ENCODE measurements at places on chromosomes 11 and 22.
A peak's percentile ranks its signal among the peaks of the same experiment; 100 is the strongest.

DNA sequence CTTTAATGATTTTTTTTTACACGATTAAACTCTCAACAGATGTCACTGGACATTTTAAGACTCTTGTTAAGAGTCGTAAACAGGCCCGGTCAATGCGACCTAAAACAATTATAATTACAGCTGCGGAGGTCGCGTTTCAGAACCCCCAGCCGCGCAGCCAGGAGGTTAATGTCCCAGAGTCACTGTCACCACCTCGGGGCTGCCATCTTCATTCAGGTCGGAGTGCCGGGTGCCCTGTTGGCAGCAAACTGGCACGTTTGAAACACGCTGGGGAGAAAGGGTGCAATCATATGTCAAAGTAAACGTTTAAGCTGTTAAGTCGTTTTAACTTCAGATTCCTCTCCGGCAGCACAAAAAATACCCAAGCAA, 711 bp upstream of the PHF21B start:
- peak; percentile 34 for DNase-seq

- no peak for DNase-seq
These were observed 462.4 kb downstream of the RAB38 start for GRCh38 chr11:87712802-87713202.

DNA sequence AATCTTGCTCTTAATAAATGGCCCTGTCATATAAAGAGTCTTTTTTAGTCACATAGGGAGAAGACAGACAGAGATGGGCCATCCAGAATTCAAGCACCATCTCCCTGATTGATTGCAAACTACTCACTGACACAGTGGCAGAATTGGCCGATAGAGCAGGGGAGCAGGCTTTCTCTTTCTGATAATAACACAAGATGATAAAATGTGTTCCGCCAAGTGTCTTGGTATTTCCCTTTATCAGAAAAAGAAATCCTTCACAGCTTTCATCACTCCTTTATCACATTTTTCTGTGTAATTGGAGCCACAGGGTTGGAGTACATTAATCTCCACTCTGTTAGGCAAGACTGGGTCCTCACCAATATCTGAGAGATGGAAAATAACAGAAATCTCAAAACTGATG, 406.0 kb downstream of the TMEM135 start:
- DNase-seq: no peak

DNA sequence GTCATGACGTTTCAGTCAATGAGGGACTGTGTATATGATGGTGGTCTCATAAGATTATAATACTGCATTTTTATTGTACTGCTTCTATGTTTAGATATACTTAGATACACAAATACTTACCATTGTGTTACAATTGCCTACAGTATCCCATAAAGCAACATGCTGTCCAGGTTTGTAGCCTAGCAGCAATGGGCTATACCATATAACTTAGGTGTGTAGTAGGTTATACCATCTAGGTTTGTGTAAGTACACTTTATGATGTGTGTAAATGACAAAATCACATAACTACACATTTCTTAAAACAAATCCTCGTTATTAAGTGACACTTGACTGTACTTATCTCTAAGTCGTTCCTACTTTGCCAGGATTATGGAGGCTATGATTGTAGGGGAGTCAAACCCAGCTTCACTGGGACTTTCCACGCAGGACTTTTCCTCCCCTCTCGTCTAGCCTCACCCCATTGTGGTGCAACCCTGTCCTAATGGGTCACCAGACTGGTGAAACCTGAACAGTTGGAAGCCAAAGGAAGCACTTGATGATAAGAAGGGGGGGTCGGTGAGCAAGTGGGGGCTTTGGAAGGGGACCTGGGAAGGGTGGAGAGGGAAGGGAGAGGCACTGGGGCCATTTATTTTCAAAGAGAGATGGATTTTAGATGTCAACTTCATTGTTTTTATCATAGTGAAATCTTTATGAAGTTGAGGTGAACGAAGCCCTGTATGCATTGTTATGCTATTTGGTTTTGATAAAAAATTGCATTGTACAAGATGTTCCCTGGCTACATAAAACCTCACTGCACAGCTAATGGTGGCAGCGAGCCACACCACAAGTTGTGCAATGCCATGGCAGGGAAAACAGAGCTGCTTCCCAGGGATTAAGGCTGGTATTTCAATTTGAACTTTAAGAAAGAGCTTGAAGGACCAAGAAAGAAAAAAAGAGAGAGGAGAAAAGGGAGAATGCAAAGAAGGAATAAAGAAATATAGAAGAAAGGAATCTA, 129.1 kb downstream of the EHF start:
- DNase-seq: no peak

- DNase-seq: no peak
These were observed 375.4 kb downstream of the DDX10 start for GRCh38 chr11:109040303-109040702.

DNA sequence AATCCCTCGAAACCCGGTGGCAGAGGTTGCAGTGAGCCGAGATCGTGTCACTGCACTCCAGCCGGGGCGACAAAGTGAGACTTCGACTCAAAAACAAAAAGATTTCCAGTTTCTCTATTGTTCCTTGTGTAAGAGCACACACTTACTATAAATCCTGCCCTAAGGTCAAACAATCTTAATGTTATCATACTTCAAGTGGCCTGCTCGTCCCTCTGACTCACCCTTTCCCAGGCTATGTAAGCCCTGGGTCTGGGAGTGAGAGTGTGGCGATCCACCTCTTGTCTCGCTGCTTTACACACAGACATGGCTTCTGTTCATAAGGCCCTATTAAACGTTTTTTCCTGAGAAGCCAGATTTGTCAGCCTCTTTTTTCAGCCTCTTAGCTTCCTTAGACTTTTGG, 24.4 kb upstream of the A4GALT start:
- DNase-seq: no peak

DNA sequence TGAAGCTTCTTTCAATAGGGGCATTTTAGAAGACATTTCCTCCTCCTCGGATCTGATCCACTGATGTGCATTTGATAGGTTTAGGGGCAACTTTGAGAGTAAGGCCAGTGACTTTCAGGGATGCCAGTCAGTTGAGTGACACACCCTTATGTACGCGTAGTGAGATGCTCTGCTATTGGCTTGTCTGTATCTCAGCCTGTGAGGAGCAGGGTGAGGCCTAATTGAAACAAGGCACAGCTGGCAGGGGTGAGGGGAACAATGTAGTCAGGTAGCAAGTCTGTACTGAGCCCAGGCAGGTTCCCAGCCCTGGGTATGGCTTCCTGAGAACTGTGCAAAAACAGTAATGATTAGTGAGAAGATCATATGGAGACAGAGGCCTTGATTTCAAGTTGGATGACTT, 61.5 kb downstream of the STIM1 start:
- peak; percentile 3 for DNase-seq

Data from NCI-H2171 (cell line).